ENCODE measurements at places on chromosomes 1 and 21.

DNA sequence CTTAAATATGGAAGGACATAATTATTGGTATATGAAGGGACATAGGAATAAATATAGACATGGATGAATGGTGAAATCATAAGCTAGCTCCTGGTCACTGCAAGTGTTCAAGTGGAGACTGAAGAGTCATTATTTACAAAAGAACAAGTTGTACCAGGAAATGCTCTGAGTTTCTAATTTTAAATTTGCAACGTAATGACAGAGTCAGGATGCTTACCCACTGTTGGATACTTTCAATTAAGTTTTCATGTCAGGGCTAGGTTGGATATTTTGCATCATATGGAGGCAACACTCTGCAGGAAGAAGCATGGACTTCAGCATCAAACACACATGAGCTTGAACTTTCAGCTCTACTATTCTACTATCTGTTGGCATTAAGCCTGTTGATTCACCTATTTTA, 499.6 kb upstream of the C1orf87 start:
- DNase-seq, result no peak

DNA sequence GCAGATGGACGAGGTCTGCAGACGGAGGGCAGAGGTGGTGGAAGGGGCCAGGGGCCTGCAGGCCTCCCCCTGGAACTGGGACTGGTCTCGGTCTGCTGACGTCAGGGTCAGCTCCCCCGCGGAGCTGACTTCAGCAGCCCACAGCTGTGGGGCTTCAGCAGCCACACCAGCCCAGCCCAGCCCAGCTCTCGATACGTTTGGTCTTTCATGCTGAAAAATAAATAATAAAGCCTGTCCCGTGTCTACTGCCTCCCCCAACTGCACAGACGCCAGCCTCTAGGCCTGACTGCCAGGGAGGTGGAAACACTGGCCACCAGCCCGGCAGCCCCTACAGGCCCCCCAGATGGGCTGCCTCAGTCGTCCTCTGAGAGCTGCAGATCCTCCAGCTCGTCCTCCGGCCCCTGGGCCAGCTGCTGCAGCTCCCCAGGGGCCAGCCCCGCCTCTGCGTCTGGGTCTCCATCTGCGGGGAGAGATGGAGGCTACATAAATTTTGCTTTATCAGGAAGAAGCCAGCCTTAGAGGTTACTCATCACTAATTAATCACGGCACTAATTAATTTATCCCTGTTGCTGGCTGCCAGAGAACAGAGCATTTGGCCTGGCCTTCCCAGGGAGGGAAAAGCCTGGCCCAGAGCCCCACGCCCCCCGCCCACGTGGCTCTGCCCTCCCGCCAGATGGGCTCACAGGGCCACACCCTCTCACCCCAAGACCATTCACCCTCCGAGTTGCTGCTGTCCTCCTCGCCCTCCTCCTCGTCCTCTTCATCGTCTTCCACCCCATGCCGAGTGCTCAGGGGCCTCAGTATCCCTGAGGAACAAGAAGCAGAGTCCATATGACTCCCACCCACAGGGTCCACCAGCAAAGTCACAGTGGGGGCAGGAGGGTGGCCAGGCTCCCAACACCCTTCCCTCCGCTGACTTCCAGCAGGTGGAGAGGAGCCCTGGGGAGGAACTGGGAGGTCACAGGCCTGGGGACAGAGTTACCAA, 14.4 kb downstream of the NOC2L start:
- DNase-seq, result no peak

DNA sequence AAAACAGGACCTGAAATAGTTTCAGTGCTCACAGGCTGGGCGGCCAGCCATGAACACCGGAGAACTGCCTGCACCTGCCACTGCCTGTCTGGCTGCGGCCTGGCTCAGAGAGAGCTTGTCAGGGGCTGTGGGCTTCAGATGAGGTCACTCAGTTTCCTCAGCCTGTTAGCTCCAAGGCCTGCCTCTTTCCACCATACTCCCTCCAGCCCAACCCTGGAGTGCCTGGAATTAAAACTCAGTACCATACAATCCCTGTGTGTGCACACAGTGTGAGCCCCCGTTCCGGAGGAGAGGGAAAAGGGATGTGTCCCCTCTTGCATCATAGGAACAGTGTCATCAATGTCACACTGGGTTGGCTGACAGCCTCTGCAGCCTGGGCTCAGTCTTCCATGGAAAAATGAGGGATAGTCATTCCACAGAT, 16.2 kb downstream of the CACNA1S start:
- no peak for DNase-seq

DNA sequence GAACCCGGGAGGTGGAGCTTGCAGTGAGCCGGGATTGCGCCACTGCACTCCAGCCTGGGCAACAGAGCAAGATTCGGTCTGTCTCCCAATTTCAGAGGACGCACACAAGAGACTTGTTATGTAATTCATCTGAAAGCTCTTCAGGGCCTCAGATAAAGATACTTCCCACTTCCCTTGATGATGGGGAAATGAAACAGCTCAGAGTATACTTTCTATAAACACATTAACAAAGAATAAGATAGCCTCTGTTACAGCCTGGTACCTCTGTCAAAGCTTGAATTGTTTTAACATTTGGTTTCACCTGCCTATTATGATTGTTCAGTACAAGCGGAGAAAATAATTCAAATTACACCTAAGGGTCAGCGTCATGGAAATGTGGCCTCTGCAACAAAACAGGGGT, 622.9 kb upstream of the ADGRL4 start:
- DNase-seq, result no peak

- no peak for DNase-seq
Observed at GRCh38 chr1:45385302-45385701, 45.1 kb upstream of the MUTYH start.

GRCh38 chr1:162035241-162035640, 11.6 kb upstream of the OLFML2B start:
- no peak for DNase-seq

GRCh38 chr21:37443683-37444082, 77.1 kb downstream of the DYRK1A start:
- no peak for DNase-seq

DNA sequence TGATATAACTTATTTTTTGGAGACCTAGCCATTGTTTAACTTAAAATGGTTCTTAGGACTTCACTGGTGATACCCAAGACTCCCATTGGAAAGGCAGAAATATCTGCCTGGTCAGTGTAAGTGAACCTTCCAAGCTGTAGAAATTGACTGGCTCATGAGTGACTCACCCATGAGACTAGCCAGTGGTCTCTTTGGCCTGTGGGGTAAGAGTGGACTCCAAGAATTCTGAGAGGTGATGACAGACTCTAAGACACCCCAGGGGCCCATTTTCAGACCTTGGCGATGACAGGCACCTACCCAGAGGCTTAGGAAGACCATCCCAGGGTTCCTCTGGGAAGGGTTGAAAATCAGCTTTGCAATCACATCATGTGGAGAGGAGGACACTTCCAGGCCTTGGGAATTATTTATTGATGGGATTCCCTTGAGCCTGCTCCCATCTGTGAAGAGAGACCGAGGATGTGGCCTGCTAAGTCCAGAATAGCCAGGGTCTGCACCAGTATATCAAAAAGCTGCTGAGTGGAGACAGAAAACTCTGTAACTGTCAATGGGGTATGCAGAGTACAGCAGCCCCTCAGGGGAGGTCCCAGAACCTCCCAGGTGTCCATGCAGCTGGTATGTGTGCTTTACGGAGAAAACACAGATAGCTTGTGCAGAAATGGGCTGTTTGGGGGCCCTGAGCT, 78.9 kb downstream of the KAZN start:
- DNase-seq, result no peak

DNA sequence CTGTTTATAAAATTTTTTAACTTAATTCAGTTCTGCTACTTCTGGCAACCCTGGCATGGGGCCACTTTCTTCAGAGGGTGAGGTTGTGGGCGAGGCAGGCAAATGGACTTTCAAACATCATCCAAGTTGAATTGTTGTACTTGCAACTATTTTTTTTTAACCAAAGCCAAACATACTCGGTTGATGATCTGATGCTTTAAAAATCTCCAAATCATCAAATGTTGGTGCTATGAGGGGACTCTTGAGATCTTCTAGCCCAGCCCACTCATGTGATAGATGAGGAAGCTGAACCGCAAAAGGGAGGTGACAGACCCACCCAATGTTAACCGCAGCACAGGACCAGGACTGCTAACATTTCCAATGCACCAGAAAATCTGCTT, 6.7 kb downstream of the SLC1A7 start:
- DNase-seq, result peak; percentile 5

GRCh38 chr1:54507033-54507870, 40.8 kb upstream of the ACOT11 start:
- DNase-seq, result no peak

DNA sequence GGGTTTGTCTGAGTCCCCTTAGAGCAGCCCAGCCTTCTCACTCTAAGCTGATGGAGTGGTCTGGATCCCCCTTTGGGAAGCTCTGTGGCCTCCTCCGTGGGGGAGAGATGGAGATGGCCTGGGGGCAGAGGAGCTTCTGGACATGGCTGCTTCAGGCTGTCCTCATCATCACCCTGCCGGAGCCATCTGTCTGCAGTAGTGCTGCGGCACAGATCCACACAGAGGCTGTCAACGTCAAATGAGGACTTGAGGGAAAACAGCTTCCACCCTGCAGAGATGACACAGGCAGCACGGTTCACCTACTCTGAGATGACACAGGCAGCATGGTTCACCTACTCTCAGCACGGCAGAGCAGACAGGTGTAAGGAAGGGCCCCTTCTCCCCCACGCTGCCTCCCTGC, 134.3 kb downstream of the IGSF21 start:
- DNase-seq, result no peak

GRCh38 chr1:60978421-60979357, 103.7 kb upstream of the NFIA start:
- no peak for DNase-seq

DNA sequence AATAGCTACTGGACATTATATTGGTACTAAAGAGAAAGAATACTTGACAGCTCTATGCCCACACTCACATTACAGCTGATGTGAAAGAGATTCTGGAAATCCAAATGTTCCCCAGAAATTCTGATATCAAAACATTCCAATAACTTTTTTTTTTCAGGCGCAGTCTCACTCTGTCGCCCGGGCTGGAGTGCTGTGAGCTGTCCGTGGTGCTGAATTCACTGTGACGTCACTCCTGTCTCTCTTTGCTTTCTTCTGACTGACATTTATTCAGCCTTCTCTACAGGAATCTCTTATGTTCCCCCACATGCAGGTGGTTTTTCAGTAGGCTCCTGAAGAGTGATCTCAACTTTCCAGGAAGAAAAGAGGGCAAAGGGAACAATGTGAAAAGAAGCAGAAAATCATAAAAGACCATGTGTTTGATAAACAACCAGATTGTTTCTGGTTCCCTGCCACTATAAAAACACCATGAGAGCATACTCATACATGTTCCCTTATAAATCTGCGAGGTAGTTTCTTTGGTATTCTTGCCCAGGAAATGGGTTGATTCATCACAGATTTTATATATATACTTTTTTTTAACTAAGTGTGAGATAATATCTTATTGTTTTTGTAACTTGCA, 6.2 kb downstream of the S100A7A start:
- DNase-seq, result peak; percentile 61

DNA sequence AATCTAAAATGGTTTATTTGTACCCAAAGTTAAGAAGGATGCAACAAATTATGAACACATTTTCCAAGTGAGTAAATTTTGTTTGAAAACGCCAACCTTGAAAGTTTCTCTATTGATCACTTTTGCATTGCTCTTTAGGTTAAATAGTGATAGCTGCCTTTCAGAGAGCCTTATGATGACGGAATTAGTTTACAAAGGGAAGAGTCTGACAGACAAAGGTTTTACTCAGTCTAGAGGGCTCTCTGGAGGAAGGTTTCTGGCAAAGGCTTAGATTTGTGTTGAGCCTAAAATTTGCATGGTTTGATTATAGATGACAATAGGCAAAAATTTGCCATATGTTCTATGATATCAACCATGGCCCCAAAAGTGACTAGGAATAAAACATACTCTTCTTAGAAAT, 95.9 kb upstream of the RUNX1 start:
- no peak for DNase-seq

GRCh38 chr1:100344774-100345173, 7.5 kb upstream of the CDC14A start:
- DNase-seq, result no peak
